SHP77 treated with DMSO at 0.1 percent for 48 hours (cell line): ENCODE measurements at places on chromosomes 7 and 10.

DNA sequence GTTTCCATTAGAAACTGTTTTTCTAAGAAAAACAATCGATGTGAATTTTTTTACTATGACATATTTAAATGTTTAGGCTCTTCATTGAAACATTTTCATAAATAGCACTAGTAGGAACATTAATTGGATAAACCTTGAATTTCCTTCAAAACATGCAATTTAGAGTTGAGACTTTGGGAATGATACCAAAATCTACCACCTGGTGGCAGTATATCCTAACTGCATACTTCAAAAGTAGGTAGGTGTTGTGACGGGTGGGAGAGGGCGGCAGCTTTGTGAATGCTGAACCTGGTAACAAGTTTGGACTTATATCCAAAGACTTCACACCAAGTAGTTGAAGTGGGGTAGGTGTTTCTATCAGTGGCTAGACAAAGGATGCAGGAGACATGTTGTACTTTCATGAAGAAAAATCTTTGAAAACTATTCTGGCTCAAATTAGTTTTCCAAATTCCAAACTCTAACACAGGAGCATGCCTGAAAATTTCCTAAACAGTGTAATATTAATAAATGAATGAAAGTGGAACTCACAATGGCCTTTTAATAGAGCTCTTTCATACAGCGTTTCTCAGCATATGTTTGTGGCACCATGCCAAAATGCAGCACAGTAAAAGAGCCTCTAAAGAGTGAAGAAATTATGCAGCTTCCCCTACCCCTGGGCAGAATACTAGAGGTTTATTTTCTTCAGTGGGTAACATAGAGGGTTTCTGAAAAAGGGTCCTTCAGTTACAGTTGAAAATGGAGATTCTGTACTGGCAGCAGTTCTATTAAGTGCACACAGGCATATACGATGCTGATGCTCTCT is 201.0 kb upstream of the TPK1 start:
- DNase-seq: peak; percentile 47

DNA sequence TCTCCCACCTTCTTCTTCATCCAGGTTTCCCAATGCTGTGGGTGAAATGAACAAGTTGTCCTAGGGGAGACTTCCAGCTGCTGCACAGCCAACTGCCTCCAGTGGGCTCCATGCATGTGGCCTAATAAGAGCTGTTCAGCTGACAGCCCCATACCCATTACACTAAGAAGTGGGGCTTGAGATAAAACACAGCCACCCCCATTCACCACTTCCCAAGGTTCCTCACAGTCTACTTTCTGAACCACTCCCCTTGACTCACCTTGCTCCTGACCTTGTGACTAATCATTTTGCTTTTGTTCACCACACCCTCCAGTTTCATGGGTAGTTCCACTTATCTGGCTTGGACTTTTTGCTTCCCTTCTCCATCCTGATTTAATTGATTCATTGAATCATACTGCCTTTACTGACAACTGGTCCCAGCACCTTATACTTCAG is 119.3 kb downstream of the CABCOCO1 start:
- no peak for DNase-seq

DNA sequence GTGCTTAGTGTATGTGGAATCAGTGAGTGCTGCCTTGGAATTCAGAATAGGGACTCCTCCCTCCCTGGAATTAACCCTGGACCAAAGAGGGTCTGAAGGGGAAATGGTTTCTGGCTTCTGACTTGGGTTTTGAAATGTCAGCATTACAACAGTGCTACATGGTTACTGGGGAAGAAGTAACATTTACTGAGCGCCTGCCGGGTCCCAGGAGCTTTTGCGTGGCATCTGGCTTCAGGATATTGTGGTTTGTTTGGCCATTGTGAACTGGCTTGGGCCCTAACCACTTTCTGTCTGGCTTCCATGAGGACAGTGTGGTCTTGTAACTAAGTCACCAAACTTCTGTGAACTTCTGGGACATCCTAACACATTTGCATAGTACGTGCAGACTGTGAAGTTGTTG is 21.3 kb downstream of the TSPAN15 start:
- DNase-seq: no peak

DNA sequence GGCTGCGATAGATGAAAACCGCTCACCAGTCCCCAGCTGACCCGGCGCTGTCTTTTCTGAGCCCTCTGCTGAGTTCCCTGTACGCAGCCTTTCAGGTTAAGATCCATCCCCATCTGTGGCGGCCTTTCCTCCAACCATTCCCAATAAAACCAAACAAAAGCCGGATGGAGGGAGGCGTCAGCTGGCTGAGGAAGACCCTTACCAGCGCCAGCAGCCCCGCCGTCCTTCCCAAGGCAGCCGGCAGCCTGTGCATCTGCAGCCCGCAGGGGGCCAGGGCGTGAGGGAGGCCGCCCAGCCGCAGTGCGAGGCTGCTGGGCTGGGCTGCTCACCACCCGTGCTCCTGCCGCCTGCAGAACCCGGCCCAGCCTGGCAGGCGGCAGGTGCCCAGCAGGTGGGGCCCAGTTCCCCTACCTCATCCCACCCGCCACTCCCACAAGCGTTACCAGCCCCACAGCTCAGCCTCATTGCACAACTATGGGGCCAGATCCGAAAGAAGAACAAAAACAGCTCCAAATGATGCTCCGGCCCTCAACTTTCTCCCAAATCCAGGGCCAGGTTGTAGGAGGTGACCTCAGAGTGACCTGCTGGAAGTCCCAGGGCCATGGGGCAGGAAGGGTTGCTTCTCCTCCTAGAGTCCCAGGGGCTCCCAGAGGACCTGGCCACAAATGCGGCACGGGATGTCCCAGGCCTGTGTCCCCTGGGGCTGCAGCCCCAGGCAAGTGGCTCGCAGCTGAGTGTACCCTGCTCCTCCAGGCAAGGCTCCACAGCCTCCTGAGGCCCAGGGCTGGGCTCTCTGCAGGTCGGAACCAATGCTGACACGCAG is 23.8 kb downstream of the PAPOLB start:
- no peak for DNase-seq

DNA sequence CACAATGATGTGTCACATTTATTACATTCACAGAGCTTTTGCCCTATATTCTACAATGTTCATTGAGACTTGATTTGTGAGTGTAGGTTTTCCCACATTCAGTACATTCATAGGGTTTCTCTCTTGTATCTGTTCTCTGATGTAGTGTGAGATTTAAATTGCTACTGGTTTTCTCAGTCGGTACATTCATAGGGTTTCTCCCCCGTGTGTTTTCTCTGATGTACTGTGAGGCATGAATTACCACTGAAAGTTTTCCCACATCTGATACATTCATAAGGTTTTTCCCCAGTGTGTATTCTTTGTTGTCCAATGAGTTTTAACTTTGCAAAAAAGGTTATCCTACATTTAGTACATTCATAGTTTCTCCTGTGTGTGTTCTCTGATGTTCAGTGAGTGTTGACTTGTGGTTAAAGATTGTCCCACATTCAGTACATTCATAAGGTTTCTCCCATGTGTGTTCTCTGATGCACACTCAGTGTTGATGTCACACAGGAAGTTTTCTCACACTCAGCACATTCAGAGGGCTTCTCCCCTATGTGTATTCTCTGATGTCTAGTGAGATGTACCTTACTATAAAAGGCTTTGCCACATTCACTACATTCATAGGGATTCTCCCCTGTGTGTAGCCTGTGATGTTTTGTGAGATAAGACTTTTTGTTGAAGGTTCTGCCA is 63.0 kb downstream of the ZNF248 start:
- no peak for DNase-seq
